ENCODE measurements at places on chromosomes 12 and 14. TPM values are rescaled to one million over a fixed set of nuclear protein-coding genes. Genes with fewer than 3 reads are reported as not detected.

The NGB gene
- not detected for total RNA-seq

The MYF5 gene
- not detected for total RNA-seq

The LRTM2 gene
- not detected for total RNA-seq

The SLC17A8 gene
- not detected for total RNA-seq

The C12orf54 gene
- not detected for total RNA-seq

The NPFF gene
- total RNA-seq: not detected

The PRORP gene
- total RNA-seq: 18.2 TPM

The FOXA1 gene
- total RNA-seq: not detected

The KDM2B gene
- total RNA-seq: 20.1 TPM

The PIP4K2C gene
- 27.3 TPM for total RNA-seq

The ADAM20 gene
- total RNA-seq: under 0.01 TPM

The AKAP5 gene
- 0.89 TPM for total RNA-seq

The TMEM263 gene
- 147 TPM for total RNA-seq

The GAS2L3 gene
- 14.8 TPM for total RNA-seq

The TAC3 gene
- not detected for total RNA-seq

The C1RL gene
- total RNA-seq: 22.2 TPM

The GLIPR1L1 gene
- total RNA-seq: not detected

The FBXO21 gene
- 43.9 TPM for total RNA-seq

The LMO3 gene
- total RNA-seq: not detected

The TAS2R14 gene
- total RNA-seq: 0.76 TPM

The DNAH10 gene
- total RNA-seq: 0.11 TPM

The NEUROD4 gene
- not detected for total RNA-seq
